ENCODE measurements at places on chromosomes 3 and 15.

DNA sequence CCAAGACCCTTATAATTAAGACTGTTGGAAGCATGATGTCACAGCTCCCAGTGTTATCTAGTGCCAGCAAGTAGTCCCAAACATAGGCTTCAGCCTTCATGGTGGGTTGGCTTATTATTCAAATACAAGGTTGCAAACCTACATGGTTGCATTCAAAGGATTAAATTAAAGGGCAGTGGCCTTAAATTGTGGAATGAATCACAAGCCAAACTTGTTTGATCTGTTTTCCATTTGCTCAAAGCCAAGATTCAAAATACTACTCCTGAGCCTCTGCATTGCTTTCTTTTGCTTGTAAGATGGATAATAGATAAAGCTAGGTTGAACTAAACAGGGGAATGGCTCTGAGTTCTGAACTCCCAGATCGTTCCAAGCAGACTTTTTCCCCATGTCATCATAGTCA is 52.4 kb upstream of the GNB4 start:
- no peak for DNase-seq

DNA sequence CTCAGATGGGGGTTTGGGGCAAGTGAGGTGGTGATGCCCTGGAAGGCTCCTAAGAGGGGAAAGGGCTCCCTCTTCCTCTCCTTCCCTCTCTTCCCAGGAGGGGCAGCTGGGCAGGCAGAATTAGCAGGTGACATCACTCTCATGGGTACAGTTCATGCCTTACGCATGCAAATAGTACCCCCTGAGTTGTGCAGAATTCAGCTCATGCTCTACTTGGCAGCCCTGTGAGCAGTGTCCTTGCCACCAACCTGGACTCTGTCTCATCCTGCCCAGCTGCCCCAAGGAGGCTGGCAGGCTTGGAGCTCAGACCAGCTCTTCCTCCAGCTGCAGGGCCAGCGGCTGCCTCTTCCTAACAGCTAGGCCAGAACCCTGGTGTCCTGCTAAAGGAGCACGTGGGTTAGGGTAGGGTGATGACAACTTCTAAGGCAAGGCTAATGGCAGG is 3.3 kb downstream of the CHAC1 start:
- DNase-seq, result no peak

DNA sequence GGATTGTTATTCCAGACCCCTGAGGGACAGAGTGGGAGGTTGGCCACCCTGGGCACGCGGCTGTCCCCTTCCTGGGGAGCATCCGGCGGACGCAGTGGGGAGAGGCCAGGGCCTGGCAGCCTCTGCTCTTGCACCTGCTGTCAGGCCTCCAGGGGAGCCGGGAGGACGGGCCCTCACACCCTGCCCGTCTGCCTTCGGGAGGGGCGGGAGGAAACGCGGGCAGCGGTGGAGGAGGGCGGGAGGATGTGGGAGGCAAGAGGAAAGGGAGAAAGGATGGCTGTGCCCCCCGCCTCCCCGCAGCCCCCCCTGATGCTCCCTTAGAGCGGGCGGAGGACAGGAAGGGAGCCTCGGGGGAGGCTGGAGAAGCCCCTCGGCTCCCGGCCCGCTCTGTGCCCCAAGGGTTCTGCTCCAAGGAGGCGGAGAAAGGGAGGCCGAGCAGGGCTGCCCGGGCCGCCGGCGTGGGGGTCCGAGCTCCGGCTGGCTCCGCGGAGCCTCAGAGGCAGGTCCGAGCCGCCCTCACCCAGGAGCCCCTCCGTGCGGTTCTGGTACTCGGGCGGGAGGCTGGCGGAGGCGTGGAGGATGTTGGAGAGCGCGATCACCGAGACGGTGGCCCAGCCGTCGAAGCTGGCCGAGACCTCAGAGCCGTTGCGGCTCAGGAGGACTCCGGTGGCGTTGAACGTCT is 40.9 kb downstream of the MUC20 start:
- no peak for DNase-seq

- no peak for DNase-seq
Measured at GRCh38 chr3:67937498-67938118, 283.2 kb upstream of the SUCLG2 start.

DNA sequence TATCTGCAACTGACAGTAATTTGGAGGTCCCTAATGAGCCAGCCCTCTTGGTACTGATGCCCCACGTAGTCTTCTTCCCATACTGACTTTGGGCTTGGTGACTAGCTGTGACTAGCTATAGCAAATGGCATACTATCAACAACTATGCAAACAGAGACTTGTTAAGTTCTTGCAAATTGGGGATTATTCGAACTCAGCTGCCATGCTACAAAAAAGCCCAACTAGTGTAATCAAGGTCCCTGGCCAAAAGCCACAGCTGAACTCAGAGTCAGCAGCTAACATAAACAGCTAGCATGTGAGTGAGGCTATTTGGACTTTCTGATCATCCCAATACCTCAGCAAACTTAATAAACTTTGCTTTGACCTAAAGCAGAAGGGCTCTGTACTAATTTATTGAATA is 121.2 kb upstream of the PLXND1 start:
- DNase-seq, result no peak

DNA sequence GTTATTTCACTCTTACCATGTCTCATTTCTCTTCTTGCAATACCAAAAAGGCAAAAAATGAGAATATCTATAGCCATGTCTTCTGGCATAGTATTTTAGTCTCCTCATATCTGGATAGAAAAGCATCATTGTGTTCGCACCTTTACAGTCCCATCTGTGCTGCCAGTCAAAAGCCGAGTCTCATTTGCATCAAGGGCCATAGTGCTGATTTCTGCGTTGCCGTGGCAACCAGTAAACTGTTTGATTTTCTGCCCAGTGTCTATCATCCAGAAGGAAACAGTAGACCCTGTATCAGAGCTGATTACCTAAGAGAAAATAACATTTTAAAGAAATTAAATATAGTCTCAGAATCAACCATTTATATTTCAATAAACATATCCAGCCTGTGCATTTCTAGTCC is 86.1 kb upstream of the SERPINI2 start:
- DNase-seq, result no peak

GRCh38 chr3:162007722-162008121 is 511.1 kb downstream of the OTOL1 start:
- no peak for DNase-seq

GRCh38 chr3:49553692-49554632 is at the start of gene BSN:
BSN (plus strand) TSS chr3:49554477; CDS start chr3:49554603, 126 bp downstream.
- peak; percentile 94 for DNase-seq

DNA sequence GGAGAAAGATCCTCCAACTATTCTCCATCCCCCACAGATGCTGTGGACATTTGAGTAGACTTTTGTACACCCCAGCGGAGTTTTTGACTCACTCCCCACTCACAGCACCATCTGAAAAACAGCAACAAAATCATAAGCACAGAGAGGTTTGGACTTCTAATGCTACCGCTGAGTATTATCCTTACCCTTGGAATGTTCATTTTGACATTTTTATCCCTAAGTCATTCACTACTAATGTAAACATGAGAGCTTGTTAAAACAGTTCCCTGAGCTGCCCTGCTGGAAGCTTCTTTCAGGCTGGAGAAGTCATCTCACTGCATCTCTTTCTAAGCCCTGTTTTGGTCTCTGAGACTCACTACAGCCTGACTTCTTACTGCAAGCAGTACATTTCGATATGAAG is 1045.9 kb downstream of the MCTP2 start:
- no peak for DNase-seq

DNA sequence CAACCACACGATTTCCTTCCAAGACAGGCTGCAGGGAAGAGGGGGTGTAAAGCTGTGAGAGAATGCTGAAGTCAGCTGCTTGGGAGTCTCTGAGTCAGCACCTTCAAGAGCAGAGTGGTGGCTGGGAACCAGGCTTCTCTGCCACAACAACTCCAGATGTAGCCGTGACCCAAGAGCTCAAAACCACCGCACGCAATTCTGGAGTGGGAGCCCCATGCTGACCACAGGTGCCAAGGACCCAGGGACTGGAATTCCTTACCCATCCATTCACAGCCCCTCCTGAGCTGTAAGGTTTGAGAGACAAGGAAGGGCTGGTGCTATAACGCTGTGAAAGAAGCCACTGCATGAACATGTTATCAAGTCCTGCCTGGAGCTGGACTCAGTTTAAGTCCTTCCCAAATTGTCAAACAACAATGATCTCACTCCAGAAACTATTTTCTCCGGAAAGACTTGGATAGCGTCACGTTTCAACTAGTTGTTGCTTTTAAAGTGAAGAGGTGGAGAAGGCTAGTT is 61.4 kb downstream of the UMPS start:
- DNase-seq, result no peak

DNA sequence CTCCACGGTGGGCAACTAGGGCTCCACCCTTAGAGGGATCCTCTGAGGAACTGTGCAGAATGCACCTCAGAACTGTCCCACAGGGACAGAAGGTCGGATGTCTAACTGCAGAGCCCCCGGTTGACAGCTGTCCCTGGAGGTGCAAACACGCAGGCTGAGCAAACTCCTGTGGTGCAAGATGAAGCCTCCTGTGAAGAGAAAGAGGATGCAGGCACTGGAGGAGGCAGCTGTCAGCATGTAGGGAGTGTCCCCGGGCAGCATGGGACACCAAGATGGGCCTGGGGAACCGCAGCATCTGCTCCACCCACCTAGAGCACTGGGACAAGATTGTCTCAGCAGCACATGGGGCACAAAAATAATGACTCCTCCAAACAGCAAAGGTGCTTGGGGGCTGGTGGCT is 258.9 kb downstream of the ABHD5 start:
- DNase-seq, result no peak

DNA sequence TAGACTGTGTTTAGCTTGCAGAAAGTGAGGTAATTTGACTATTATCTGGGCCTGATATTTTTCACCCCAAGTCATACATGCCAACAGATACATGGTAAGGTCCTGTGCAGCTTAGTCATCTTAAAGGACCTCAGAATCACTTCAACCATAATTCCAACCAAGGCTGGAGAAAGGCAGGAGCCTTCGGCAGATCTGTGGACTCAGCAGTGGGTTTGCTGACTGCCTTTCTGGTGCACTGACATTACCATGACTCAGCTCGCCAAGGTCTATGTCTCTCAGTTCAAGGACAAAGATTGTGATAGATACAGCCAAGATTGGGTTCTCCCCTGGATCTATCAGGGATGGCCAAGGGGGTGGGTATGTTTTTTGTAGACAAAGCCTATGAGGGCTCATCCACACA is 32.7 kb downstream of the LYZL4 start:
- no peak for DNase-seq

DNA sequence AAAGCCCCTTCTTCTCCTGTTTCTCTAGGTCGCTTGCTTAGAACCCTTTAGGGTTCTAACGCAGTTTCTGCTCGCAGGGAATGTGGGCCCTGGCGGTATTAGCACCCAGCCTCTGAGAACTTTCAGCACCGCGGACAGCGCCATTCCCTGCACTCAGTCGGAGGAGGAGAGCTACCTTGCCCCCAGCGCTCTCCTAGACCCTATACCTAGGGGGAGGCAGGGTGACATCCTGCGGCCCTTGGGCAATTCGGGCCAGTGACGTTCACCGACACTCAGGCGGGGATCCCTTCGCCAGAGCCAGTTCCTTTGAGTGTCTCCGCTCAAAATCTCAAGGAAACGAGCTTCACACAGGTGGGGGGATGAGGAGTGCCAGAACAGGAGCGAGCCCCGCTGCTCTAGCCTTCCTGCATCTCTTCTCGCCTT is 1.3 kb downstream of the SLC7A14 start:
- DNase-seq, result peak; percentile 73

- no peak for DNase-seq
Measured at GRCh38 chr15:96716075-96716474, 385.6 kb downstream of the NR2F2 start.

GRCh38 chr3:74271541-74271940 is 342.9 kb downstream of the CNTN3 start:
- no peak for DNase-seq

DNA sequence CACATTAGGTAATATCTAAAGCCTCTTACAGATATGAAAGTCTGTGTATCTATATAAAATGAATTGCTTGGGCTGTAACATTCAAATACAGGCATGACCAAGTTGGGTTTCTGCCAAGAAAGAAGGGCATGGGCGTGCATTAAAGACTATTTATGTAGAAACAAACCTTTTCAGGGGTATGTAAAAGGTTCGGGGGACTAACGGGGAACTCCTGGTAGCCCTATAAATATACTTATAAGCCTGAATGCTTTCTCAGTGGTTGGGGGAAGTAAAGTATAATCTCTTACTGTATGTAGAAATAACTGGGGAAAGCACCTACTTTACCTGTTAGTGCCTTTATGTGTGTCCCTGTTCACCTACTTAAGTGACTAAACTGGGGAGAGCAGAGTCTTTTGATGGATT is 154.5 kb upstream of the TBL1XR1 start:
- no peak for DNase-seq

DNA sequence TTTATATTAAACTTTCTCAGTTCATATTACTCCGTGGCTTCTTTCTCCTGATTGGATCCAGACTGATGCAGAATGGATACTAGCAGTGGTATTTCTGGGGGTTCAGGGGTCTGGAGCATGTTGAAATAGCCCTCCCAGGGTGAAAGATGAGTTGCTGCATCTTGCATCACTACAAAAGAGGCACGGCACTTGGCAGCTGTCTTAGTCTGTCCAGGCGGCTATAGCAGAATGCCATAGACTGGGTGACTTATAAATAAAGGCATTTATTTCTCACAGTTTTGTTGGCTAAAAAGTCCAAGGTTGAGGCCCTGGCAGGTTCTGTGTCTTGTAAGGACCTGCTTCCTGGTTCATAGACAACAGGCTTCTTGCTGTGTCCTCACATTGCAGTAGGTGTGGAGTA is 660 bp upstream of the BCL2L10 start:
- DNase-seq, result no peak

DNA sequence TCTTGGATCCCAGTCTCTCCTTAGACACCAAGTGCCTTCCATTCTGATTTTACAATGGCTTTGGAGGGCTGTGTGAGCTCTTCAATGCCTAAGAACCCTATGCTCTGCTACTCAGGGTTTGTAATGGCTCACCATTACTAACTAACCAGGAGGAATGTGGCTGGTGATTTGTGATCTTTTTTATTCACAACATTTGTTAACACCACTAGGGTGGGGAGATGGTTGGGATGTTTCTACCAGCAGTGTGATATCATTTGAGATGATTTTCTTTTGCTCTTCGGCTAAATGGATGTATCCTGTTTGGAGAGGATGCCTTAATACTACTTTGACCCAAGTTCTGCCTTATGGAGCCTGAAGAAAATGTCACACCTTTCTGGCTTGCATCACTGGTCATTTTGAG is 226.9 kb downstream of the MFSD1 start:
- DNase-seq, result no peak

GRCh38 chr15:22895465-22896190 is 57.2 kb downstream of the NIPA2 start:
- DNase-seq, result no peak
